Activated T-helper 1 cell treated with anti-CD3 and anti-CD28 coated beads, Interleukin-2, amount 50 U/mL, for 16 hours (primary cell): ENCODE measurements at places on chromosomes 11 and 22.

DNA sequence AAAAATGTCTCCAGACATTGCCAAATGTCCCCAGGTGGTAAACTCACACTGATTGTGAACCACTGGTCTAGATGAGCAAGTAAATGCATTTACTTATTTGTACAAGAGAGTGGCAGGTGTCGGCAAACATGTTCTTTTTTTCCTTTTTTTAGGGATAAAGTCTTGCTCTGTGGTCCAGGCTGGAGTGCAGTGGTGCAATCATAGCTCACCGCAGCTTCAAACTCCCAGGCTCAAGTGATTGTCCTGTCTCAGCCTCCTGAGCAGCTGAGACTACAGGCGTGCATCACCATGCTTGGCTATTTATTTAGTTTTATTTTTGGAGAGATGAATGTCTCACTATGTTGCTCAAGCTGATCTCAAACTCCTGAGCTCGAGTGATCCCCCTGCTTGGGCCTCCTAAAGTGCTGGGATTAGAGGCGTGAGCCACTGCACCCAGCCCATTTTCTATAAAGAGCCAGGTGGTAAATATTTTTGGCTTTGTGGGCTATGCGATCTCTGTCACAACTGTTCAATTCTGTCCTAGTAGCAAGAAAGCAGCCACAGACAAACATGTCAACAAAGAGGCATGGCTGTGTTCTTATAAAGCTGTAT lies 1.4 kb downstream of the VPREB1 start:
- no peak for DNase-seq

GRCh38 chr11:17506942-17507341 lies 30.3 kb upstream of the ABCC8 start:
- no peak for DNase-seq

DNA sequence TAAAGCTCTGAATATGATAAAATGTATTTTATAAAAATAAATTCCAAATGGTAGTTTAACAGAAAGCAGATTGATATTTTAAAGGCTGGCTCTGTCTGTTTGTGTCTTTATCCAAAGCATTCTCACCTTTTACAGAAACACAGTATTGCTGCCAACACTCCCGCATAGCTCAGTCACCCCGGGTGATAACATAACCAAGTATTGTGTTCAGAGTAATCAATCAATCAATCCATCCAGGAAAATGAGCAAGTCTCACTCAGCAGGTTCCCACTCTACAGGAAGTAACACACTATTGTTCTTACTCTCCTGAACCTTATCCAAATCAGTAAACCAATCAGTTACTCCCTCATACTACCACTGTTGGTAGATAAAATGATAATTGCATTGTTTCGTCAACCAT lies 203.4 kb downstream of the LRRC4C start:
- DNase-seq: no peak

- DNase-seq: no peak
These were observed 4.4 kb downstream of the TP53I11 start for GRCh38 chr11:44946263-44946662.

- no peak for DNase-seq
These were observed 31.6 kb downstream of the RBX1 start for GRCh38 chr22:40982482-40983385.

GRCh38 chr11:15342163-15342562 lies 227.4 kb downstream of the INSC start:
- no peak for DNase-seq

- DNase-seq: no peak
These were observed 283.7 kb downstream of the CTTN start for GRCh38 chr11:70682056-70682455.
